Omental fat pad (tissue), 4 donors: ENCODE measurements at places on chromosomes 6 and 20. TPM values are rescaled to one million over a fixed set of nuclear protein-coding genes. Genes with fewer than 3 reads are reported as not detected.

The FAM162B gene
- total RNA-seq = 9.7 TPM

DNA sequence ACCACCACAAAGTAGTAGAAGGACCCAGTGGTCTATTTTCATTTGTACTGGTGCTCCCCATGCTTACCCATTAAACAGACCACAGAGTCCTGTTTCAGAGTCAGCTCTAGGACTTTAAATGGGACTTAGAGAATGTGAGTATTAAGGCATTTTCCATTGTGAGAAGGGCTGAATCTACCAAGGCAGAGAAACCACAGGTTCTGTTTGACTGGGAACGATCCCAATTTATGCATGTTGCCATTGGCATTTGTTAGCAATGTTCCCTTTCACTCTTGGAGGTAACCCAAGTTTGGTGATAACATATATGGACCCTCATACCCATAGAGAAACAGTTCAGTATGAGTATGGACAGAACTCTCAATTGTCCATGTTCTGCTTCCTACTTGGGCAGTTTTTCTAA is 672.8 kb downstream of the KIF16B start:
- no peak for DNase-seq

GRCh38 chr6:1761477-1761877 is 151.8 kb downstream of the FOXC1 start:
- DNase-seq = no peak

- no peak for DNase-seq
Observed at GRCh38 chr20:12057778-12058177, 140.1 kb downstream of the BTBD3 start.

DNA sequence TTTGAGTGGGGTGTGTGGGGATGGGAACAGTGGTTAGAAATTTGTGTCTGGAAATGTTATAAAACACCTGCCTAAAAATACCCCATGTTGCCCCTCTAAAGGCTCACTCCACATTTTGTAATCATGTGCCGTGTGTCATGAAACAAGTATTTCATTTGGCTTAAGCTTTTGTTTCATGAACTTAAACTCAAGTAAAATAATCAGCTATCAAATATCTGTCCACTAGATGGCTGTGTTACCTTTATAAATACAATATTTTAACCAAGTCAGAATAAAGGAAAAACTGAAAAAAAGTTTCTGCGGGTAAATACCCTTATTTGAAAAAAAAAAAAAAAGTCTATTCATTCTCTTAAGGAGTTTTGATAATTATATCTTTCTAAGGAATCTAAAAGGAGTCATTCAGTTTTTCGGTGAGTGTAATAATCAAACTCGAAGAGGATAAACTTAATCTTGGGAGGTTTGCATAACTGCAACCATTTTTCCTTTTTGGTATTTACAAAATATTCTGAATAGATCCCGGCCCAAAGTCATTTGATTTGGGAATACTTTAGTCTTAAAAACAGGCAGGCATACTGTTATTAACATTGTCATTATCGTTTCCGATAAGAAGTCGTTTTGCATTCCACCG is 29.9 kb upstream of the MTRF1L start:
- no peak for DNase-seq

GRCh38 chr6:153442096-153442495 is 311.0 kb upstream of the RGS17 start:
- no peak for DNase-seq

GRCh38 chr20:33524261-33524660 is 34.4 kb downstream of the CBFA2T2 start:
- no peak for DNase-seq

The PAK5 gene
- not detected for total RNA-seq

DNA sequence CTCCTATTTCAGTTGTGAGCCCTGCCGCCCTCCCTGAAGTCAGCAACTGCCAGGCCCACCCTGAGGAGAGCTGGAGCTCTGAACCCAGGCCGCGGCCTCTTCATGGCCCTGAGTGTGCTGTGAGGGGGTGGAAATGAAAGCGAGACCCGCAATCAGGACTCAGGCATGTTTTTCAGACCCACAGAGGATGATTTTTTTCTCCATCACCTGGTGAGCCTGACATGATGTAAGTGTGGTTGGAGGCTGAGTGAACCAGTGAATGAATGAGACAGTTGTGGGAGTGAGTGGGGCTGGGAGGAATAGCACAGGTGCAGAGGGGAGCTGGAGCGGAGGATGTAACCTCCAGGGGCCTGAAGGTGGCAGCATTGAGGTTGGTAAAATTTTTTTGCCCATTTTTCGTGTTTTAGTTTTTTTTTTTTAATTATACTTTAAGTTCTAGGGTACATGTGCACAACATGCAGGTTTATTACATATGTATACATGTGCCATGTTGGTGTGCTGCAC is 18.3 kb downstream of the RAET1L start:
- DNase-seq = no peak

DNA sequence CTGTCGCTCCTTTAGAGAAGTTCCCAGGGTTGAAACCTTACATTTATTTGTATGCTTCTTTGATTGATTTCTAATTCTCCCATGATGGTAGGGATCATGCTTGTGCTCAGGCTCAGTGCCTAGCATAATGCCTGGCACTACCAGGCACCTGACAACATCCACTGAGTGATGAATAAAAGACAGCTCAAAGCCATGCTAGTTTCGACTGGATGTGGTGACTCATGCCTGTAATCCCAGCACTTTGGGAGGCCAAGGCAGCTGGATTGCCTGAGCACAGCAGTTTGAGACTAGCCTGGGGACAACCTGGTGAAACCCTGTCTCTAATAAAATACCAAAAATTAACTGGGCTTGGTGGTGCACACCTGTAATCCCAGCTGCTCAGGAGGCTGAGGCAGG is 11.6 kb upstream of the CD164 start:
- no peak for DNase-seq

DNA sequence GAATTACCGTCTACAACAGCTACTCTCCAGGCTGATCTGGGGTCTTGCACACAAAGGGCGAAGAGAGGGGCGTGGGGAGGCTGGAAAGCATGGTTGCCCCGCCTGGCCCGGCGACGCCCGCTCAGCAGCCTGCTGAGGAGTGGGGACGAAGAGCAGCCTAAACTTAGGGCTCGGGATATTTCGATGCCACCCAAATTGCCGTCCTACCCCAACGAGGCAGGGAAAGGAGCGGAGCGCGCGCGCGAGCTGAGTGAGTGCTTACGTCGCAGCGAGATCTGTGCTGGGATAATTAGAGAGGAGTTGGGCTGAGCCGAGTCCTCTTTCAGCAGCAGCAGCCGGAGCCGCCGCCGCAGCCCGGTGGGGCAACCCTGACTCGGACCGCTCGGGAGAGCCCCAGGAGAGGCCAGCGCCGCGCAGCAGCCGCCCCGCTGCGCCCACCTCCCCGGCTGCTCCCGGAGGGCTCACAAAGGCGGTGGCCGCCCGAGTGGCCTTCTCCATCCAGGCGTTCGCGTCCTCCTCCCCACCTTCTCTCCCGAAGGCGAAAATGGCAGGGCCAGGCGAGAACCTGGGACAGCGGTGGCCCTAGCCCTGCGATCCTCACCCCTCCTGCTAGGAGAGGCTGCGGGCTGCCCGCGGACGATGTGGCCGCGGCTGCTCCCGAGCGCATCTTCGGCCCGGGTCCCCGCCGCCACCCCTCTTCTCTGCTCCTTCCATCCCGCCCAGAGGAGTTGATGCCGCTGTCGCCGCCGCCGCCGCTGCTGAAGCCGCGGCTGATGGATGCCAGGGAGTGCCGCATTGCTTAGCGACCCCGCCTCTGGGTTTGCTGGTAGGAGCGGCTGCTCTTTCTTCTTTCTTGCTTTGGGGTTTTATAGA is at the start of gene CLVS2:
Gene CLVS2 (plus strand): TSS at position 315 of the 873 bp plus-strand sequence. CDS start 1,543 bp downstream, outside the sequence.
- no peak for DNase-seq

The KHDC1L gene
- not detected for total RNA-seq

- no peak for DNase-seq
Observed at GRCh38 chr6:79544939-79545450, 7.8 kb upstream of the LCA5 start.

The OR2J2 gene
- total RNA-seq = not detected

- no peak for DNase-seq
Observed at GRCh38 chr6:21244897-21245470, 348.6 kb upstream of the SOX4 start.

- no peak for DNase-seq
Observed at GRCh38 chr20:57786304-57786932, 76.6 kb upstream of the PMEPA1 start.

DNA sequence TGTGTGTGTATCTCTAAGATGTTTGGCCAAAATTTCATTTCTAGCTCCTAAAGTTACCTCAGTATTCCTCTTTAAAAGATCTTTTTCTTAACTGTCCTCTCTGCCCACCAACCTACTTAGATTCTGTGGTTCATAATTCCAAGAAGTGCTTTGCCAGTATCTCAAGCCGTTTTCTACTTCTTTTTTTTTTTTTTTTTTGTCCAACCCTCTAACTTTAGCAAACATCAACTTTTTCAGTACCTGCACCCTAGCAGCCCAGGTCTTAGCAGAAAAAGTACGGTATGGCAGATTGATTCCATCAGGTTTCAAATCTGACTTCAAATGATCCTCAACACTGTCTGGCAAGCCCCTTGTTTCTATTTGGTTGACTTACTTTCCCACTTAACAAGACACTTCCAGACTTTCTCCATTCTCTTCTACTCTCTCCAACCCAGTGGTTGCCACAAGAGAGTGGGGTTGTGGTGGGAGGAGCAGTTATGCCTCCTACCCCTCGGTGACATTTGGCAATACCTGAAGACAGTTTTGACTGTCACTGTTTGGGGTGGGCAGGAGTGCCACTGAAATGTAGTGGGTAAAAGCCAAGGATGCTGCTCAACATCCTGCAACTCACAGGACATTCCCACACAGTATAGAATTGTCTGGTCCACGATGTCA is 10.8 kb upstream of the MAN1A1 start:
- DNase-seq = no peak
